Left ventricle myocardium inferior (tissue), 1 donor: ENCODE measurements at places on chromosomes 12 and 14. TPM values are rescaled to one million over a fixed set of nuclear protein-coding genes. Genes with fewer than 3 reads are reported as not detected.
A peak's percentile ranks its signal among the peaks of the same experiment; 100 is the strongest.

DNA sequence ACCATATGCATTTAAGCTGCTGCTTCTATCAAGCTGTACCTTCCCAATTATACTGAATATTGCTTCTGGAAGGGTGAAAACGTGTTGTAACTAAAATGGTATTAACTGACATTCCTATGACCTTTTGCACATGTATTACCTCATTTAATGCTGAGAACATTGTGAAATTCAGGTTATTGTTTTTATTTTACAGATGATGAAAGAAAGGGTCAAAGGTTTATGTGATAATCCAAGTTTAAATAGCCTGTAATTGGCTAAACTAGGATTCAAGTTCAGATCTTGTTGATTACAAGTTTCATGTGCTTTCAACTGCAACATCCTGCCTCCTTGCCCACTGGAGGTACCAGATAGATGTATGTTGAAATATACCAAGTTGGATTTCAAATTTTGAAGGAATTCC is 433.3 kb upstream of the PRICKLE1 start:
- no peak for DNase-seq

WNK1 gene
- total RNA-seq = 289 TPM

DNA sequence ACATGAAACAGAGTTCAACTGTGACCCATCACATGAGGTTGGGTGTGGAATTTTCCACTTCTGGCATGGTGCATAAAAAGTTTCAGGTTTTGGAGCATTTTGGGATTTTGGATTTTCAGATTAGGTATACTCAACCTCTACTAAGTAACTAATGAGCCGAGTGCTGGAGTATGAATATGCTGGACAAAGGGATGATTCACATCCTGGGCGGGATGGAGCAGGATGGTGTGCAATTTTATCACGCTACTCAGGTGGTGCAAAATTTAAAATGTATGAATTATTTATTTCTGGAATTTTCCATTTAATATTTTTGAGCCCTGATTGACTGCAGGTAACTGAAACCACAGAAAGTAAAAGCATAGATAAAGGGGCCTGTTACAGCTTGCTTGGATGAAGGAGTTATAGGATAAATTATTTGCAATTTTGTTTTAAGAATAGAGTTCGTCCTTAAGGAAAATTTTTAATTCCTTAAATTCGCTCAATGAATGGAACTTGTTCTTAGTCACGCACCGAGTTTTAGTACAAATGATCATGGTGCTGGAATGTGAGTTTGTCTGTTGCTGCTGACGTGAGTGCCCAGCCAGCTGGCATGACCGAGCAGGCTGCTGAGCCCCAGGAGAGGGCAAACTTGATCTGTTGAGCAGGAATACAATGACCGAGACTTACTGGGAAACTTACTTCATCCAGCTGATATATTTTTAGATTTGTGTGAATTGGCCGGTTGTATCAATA is 176.3 kb downstream of the ESR2 start:
- DNase-seq = peak; percentile 62

GRCh38 chr14:70268760-70269159 is 80.0 kb upstream of the SLC8A3 start:
- DNase-seq = no peak

DNA sequence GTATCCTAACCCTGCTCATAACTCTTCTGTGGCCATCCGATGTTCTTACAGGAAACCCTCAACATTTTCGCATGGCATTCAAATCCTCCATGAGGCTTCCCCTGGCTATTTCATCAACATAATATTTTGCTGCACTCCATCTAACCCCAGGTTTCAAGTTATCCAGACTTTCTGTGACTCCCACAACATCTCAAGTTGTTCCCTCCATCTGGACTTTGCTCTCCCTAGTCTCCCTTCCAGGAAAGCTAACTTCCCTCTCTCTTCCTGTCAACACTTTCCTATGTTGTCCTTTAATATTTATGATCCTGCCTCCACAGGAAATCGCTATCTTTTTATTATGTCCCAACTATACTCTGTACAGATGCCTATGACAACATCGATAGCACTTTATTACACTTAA is 146.1 kb downstream of the METTL25 start:
- no peak for DNase-seq

GRCh38 chr14:96592591-96593386 is 90.6 kb downstream of the PAPOLA start:
- DNase-seq = peak; percentile 41

GRCh38 chr12:111207761-111208160 is 161.1 kb downstream of the PHETA1 start:
- no peak for DNase-seq

- no peak for DNase-seq
Measured at GRCh38 chr14:62711351-62712023, 333.8 kb downstream of the KCNH5 start.

INSM2 gene
- not detected for total RNA-seq
